ENCODE measurements at places on chromosomes 12 and 14.
A peak's percentile ranks its signal among the peaks of the same experiment; 100 is the strongest.

- no peak for DNase-seq
Measured at GRCh38 chr14:96149131-96149530, 55.5 kb upstream of the BDKRB2 start.

DNA sequence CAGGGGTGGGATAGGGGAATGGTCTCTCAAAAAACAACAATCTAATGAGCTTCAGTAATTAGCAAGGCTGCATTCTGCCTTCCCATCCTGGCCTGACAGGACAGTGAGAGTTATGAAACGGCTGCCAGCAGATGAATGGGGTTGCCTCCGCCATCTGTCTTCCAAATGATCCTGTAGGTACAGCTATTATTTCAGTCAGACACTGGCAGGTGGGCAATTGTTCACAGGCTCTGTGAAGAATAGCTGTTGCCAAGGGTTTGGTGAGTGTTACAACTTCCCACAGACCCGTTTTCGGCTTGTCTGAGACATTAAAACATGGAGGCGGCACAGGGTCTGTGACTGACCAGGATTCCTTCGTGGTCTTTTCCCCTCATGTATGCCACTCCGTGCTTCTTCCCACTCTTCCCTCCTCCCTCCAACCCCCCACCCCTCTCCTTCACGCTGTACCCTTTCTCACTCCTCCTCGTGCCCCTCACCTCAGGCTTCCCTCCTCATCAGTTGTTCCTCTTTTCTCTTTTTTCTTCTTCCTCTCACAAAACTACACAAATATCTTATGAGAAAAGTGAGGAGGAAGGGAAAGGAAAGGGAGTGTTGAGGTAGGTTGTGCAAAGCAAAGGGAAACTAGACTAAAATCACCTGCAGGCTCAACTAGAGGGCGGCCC is 160.8 kb upstream of the GZMB start:
- no peak for DNase-seq

DNA sequence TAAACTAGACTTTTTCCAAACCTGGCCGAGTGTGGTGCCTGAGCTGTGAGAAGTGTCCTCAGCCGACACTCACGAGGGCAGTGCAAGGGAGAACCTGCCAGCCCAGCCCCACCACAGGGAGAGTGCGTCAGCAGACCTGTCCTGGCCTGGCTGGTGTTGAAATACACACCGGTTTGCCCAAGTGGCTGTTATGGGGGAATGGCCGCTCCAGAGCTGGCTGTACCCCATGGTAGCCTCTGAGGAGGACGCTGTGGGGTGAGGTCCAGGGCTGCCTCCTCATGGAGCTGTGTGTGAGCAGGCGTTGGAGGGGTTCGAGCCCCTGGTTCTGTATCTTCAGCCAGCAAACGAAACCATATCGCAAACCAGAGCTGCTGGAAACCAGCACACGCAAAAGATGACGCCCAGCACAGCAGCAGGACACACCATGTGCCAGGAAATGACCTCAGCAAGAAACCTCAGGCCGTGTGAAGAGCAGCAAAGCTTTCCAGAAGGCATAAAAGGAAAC is 9.4 kb downstream of the ANKRD9 start:
- peak; percentile 69 for DNase-seq

GRCh38 chr12:102326982-102327381 is 129.3 kb upstream of the PMCH start:
- no peak for DNase-seq

- no peak for DNase-seq
Measured at GRCh38 chr12:32181498-32182175, 75.0 kb downstream of the BICD1 start.

GRCh38 chr14:33948145-33948868 is 2.6 kb downstream of the EGLN3 start:
- no peak for DNase-seq

DNA sequence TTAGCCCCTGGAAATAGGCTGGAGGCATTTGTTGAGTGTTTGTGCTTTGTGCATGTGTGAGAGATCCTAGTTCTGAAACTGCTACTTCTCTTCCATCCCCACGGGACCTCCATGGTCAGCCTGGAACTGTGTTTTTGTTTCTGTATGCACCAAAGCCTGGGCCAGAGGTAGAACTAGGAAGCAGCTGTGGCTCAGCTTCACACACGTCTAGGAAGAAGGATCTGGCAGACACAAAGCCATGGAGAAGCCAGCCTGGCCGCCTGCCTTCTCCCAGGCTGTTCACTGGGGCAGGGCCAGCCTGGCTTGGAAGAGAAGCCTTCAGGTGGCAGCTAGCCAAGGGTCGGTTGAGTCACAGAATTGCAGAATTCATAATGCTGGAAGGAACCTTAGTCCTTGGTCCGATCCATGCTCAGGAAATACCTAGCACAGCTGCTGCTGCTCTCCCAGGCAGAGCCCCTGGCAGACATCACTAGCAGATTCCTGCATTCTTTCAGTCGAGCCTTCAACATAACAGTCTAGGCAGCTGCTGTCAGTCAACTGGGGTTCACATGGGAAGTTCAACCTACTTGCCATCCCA is 27.0 kb downstream of the RIN3 start:
- peak; percentile 72 for DNase-seq

DNA sequence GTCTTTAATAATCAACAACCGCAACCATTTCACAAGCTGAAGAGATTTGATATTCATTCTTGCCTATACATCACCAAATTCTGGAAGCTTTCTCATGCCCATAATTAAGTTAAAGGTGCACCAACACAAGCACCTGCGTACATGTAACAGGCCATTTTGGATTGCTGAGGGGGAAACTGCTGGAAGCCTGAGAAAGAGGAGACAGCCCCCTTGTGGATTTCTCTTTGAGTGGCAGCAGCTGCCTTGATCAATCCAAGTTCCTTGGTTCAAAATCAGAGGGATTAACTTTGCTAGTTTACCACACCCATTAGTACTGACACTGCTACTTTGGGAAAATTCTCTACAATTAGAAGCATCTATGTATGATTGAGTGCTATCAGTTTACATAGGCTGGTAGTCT is 321.1 kb downstream of the NOVA1 start:
- peak; percentile 42 for DNase-seq

- no peak for DNase-seq
Measured at GRCh38 chr12:132719141-132719953, 8.7 kb downstream of the PGAM5 start.

DNA sequence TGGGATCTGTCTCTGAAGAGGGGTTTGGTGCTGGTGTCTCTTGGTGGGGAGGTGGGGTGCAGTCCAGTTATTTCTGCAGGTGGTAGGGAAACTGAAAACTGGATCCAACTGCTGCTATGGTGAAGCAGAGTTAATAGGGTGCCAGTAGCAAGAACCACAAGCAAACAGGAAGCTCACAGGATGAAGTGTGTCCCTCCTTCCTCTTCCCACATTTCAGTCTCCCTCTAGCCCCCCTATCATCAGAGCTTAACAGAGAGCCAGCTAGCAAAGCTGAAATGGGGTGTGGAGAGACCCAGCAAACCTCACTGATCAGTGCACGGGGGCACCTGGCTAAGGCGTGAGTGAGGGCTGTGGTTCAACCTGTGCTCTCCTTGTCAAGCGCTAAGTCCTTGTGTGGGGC is 69.1 kb upstream of the C12orf71 start:
- DNase-seq, result peak; percentile 20

- DNase-seq, result peak; percentile 22
Measured at GRCh38 chr14:99667821-99668220, 16.3 kb upstream of the CYP46A1 start.

GRCh38 chr12:3259973-3260372 is 182.8 kb downstream of the TSPAN9 start:
- no peak for DNase-seq

DNA sequence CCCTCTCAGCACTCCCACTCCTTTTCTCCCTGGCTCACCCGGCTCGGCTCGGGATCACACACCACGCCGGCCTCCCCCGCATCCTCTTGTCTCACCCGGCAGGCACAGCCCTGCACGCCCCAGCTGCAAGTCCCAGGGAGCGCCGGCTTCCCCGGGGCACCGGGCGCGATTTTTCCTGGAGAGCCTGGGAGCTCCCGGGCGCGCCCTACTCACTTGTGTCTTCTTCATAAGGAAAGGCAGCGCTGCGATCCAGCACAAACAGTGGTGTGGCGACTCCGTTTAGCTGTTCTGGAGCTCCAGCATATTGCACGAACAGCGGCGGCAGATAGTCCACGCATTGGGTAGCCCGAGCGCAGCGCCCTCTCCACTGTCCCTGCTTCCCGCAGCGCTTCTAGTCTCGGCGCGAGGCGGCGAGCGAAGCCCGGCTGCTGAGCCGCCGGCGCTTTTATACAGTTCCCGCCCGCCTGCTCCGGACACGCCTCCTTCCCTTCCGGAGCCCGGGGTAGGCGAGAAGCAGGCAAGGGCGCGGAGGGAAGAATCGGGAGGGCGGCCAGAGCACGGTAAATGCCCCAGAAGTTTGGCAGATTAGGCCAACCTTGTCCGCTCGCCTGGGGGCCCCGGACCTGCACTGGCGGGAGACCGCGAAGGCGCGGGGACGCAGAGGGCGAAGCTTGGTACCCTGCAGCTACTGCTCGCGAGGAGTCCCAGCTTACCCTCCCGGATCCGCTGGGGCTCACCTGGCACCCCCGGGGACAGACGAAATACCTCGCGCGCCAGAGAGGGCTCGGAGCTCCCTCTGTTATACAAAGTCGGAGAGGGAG is at the start of gene KITLG:
Gene KITLG, minus strand, starts transcription at position 421 of the 821 bp plus-strand sequence. Its CDS starts 193 bp downstream, at position 228.
- DNase-seq, result peak; percentile 79

DNA sequence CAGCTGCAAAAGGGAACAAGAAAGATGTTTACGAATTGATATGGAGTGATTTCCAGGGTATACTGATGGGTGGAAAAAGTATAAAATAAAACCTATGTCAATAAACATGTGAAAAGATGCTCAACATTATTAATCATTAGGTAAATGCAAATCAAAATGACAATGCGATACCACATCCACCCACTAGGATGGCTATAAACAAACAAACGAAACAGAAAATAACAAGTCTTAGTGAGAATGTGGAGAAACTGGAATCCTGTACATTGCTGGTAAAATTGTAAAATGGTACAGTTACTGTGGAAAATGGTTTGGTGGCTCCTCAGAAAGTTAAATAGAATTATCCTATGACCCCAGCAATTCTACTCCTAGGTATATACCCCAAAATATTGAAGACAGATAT is 9.5 kb upstream of the BEST3 start:
- DNase-seq, result no peak

DNA sequence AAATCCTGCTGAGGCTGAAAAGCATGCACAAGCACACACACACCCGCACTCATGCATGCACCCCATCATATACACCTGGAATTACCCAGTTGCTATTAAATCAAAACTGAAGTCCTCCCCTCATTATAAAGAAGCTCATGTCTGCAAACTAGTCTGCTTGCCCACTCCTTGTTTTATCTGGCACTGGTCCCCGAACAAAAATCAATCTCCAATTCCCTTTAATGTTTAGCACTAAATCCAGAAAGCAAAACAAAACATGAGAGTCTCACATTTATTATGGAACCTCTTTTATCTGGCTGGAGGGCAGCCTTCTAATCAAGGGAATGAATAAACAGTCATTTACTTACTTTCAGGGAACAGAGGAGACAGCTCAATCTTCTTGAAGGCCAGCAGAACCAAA is 1093.4 kb upstream of the FLRT2 start:
- no peak for DNase-seq

GRCh38 chr12:43578782-43579181 is 26.8 kb upstream of the ADAMTS20 start:
- DNase-seq, result no peak

- DNase-seq, result no peak
Measured at GRCh38 chr14:67191768-67192290, 2.6 kb downstream of the GARIN2 start.

GRCh38 chr12:47863985-47864384 is 40.8 kb downstream of the VDR start:
- DNase-seq, result no peak

GRCh38 chr12:113838896-113839295 is 127.2 kb downstream of the RBM19 start:
- no peak for DNase-seq

- DNase-seq, result peak; percentile 30
Measured at GRCh38 chr12:32895688-32896431, 717 bp downstream of the PKP2 start.

- DNase-seq, result no peak
Measured at GRCh38 chr12:72986963-72987362, 714.8 kb downstream of the TRHDE start.

GRCh38 chr14:77306416-77306815 is 14.3 kb downstream of the POMT2 start:
- DNase-seq, result no peak

DNA sequence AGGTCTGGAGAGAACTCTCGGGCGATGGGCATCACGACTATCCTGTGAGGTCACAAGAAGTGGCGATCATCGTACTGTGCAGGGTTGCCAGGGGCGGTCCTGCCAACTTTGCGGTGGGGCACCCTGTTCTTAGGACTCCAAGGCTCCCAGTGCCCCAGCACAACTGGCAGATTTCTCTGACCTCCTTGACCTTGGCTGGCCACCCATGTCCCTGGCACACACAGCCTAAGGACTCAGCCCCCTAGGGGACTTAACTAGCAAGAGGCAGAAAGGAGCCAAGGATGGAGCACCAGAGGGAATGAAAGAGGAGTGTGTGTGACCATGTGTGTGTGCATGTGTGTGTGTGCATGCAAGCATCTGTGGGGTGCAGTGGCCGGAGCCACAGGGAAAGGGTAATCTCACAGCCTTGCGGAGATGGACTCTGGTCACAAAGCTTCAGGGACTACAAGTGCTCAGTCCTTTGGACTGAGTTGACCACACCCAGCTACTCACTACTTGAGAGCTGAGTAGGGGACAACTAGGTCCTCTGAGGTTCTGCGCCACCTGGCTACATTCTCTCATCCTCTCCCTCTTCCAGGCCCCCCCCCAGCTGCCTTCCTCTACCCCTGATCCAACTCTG is 13.7 kb downstream of the SLC48A1 start:
- no peak for DNase-seq

- DNase-seq, result peak; percentile 97
Measured at GRCh38 chr12:101696251-101697196, 916 bp upstream of the CHPT1 start.

DNA sequence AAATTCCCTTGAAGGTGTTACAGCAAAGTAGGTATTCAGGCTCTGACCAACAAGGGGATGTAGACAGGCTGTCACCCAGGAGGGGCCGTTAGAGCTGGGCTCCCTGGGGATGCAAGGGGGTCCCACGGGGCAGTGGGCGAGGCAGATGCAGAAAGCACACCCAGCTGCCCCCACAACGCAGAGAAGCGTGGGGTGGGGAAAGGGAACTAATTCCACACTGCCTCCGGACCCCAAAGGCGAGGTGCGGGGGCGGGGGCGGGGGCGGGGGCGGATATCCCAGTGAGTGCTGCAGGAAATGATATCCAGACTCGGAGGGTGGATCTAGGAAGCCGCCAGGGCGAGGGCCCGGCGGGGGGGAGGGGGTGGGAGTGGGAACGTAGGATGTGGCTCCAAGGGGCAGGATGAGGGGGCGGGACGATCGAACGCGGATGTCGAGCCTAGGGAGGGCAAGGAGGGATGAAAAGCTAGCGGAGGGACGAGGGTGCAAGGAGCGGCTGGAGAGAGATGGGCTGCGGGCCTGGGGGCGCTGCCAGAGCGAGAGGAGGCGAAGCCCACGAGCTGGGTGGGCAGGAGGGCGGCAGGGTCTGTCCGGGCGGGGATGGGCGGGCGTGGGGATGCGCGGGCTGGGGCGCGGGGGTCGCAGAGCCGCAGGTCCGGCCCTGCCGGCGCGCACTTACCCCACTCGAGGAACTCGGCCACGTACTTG is 874 bp downstream of the CDC42BPB start:
- peak; percentile 47 for DNase-seq

GRCh38 chr14:22908601-22909000 is 10.3 kb downstream of the RBM23 start:
- no peak for DNase-seq

GRCh38 chr12:83642205-83642604 is 955.5 kb downstream of the TMTC2 start:
- DNase-seq, result no peak

- DNase-seq, result no peak
Measured at GRCh38 chr14:77108753-77109152, 10.7 kb downstream of the CIPC start.

Data from hematopoietic multipotent progenitor cell treated with erythropoietin and hydrocortisone succinate and interleukin-3 and kit ligand, for 6 days (in vitro differentiated cells).